ENCODE measurements at places on chromosomes 1 and 21.

- no peak for DNase-seq
Measured at GRCh38 chr21:35850029-35850428, 210.3 kb downstream of the SETD4 start.

- no peak for DNase-seq
Measured at GRCh38 chr21:37166733-37167132, 93.7 kb downstream of the TTC3 start.

GRCh38 chr1:23581219-23581618 is 21.9 kb upstream of the ID3 start:
- DNase-seq, result no peak

GRCh38 chr21:25788677-25789076 is 53.9 kb downstream of the GABPA start:
- no peak for DNase-seq

GRCh38 chr21:36745459-36745858 is 46.5 kb downstream of the SIM2 start:
- DNase-seq, result no peak

DNA sequence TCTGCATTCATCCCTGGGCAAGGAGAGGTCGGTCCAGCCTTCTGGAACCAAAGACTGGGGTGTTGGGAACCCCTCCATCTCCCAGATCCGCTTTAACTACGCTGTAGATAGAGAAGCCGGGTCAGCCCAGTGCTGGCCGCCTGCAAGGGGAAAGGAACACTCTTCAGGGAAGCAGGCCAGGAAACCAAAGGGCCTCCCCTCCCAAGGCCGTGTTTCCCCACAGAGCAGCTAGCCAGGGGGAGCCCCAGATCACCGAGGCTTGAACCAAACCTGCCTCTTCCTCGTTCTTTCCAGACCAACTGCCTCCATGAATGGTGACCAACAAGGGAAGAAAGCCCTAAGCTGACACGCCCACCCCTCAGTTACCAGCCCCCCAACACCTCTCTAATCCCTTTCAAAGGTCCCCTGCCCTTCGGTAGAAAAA is 1.2 kb upstream of the CHD5 start:
- DNase-seq, result no peak

DNA sequence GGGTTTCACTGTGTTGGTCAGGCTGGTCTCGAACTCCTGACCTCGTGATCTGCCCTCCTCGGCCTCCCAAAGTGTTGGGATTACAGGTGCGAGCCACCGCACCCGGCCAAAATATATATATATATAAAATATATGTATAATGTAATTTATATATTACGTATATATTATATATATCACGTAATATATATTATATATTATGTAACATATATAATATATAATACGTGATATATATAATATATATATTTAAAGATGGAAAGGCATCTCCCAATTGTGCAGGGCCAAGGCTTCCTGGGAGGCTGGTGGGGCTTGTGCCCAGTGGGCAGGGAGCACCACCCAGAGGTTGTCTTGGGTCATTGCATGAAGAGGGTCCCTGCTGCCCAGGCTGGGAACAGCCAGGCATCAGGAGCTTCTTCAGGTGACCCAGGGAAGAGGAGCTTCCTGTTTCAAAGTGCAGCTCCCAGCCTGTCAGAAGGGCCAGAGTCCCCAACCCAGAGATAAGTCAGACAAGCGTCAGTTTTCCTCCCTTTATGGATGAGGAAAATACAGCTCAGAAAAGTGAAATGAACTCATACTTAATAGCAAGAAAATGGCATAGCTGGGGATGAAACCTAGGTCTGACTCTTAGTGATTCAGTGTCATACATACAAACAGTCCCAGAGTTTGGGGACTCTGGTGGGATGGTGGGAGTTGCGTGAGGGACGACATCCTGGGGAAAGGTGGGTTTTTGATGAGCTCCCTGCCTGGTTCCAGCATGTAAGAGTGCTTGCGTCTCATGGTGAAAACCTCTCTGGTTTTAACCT is 12.0 kb downstream of the UBE2Q1 start:
- no peak for DNase-seq

DNA sequence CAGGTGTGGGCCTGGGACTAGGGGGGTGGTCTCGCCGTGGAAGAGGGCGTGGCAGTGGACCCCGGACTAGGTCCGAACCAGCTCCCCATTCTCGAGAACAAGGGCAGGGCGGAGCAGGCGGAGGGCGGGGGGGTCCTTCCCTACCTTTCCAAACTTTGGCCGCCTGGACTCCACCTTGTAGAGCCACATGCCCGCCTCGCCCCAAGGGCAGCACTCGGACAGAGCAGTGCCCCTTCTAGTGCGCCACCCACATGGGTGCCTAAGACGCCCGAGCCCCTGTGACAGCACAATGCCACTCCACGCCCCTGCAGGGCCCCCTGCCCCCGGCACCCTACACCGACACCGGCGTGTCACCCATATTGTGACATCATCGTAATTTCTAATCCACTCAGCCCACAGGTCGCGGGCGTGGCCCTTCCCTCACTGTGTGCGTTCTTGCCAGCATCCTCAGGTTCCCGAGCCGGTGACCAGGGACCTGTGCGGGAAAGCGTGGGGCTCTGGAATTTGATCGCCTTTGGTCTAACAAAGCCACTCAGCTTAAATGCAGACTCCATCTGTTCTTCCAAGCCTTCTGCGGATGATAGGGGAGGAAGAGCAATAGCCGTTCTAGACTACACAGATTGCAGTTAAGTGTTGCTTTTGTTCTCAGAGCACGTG is 553 bp upstream of the STMN1 start:
- no peak for DNase-seq

- no peak for DNase-seq
Measured at GRCh38 chr1:214451596-214451995, 99.8 kb downstream of the PTPN14 start.

DNA sequence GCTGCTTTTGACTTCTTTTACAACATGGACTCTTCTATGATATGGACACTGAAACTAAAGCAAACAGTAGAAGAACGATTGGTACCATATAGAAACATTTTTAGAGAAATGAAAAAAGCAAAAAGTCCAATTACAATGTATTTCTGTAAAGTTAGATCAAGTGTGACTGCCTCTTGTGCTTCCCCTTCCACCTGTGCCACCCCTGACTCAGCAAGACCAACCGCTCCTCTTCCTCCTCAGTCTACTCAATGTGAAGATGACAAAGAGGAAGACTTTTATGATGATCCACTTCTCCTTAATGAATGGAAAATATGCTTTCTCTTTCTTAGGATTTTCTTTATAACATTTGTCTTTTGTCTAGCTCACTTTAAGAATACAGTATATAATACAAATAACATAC is 66.9 kb downstream of the PHTF1 start:
- DNase-seq, result no peak

DNA sequence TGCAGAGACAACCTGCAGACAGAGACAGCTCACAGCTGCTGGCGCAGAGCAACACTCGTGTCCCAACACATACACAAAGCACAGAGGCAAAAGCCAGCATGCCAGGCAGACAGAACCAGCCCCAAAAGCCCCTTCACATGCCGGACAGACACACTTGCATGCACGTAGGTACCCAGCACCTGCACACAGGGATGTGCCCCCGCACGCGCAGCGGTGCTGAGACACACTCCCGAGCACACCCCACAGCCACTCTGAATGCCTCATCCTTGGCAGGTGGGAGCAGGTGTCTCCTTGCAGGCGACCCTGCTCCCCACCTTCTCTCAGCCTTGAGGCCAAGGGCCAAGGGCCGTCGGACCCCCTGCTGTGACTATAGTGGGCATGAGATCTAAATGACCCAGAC is 41.2 kb upstream of the ZC3H12A start:
- DNase-seq, result no peak

GRCh38 chr1:190373705-190374336 is 103.8 kb downstream of the BRINP3 start:
- DNase-seq, result no peak

- DNase-seq, result no peak
Measured at GRCh38 chr1:185215911-185216310, 58.9 kb downstream of the SWT1 start.

DNA sequence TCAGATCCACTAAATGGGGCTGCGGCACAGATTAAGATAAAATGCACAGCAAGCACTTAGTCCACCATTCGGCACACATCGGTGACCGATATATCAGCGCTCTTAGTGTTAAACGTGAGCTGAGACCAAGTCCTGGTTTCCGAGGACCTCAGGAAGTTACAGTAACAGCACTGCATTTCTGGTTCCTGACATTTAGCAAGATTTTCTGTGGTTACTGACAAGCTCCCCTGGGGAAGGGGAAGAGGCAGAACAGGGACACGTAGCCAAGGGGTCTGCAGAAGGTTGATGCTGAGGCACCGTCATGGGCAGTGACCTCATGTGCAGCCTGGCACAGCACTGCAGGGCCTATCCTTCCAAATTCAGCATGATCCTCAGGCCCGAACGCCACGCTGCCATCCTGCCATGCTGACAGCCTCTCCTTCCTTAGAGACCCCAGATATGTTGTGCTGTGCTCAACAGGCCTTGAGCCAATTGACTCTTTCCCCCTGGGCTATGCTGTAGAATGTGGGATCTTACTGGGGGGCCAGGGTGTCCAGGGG is 13.4 kb upstream of the PEF1 start:
- no peak for DNase-seq

DNA sequence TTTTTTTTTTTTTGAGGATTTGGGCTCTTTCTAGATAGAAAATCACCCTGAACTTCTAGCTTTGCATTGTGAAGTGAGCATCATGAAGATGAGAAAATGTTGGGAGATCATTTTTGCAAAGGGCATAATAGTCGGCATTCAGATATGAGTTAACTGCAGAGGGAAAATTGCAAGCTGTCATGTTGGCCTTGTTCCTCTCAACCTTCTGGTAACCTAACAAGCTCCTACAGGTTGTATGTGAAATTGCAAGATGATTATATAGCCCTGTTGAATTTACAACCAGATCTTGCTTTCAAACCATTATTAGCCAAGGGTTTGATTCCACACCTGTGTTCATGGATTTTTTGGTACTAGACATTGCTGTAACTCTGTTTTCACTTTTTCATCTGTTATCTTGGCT is 2.2 kb downstream of the ELOA start:
- no peak for DNase-seq

GRCh38 chr1:173295995-173296394 is 88.9 kb upstream of the TNFSF4 start:
- DNase-seq, result no peak

DNA sequence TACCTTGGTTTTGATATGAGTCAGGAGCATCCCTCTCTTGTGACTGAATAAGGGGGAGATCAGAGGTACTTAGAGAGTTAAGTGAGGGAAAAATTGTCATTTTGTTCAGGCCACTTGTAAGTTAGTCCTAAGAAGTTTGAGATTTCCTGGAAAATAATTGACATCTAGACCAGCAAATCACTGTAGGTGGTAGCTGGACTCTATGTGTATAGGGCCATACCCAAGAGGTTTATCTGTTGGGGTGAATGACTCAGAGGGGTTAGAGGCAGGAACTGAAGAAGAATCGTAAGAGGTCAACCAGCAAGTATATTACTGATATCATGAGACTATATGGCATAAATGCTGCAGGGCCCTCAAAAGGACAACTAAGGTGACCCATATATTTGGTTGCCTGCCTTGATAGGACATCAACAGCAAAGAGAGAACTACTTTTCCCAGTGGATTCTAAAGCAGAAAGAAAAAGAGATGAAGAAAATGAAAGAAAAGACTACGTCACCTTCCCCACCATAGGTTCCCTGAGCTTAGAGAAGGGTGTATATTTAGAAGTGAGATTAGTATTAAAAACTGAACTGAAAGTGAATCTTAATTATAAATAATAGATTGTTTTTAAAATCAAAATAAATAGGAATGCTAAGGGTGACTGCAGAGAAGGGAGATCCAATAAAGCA is 8.0 kb upstream of the RNPC3 start:
- no peak for DNase-seq

- DNase-seq, result no peak
Measured at GRCh38 chr1:81838600-81839218, 38.0 kb downstream of the ADGRL2 start.

GRCh38 chr1:155062702-155063411 is 683 bp upstream of the EFNA4 start:
- DNase-seq, result peak; percentile 52

GRCh38 chr1:93740601-93741031 is 59.0 kb upstream of the BCAR3 start:
- no peak for DNase-seq

- DNase-seq, result no peak
Measured at GRCh38 chr1:38962113-38962512, 20.5 kb upstream of the RHBDL2 start.

GRCh38 chr1:226309398-226310244 is 657 bp upstream of the LIN9 start:
- peak; percentile 31 for DNase-seq

- DNase-seq, result peak; percentile 61
Measured at GRCh38 chr1:48697066-48697707, 79.5 kb downstream of the BEND5 start.

DNA sequence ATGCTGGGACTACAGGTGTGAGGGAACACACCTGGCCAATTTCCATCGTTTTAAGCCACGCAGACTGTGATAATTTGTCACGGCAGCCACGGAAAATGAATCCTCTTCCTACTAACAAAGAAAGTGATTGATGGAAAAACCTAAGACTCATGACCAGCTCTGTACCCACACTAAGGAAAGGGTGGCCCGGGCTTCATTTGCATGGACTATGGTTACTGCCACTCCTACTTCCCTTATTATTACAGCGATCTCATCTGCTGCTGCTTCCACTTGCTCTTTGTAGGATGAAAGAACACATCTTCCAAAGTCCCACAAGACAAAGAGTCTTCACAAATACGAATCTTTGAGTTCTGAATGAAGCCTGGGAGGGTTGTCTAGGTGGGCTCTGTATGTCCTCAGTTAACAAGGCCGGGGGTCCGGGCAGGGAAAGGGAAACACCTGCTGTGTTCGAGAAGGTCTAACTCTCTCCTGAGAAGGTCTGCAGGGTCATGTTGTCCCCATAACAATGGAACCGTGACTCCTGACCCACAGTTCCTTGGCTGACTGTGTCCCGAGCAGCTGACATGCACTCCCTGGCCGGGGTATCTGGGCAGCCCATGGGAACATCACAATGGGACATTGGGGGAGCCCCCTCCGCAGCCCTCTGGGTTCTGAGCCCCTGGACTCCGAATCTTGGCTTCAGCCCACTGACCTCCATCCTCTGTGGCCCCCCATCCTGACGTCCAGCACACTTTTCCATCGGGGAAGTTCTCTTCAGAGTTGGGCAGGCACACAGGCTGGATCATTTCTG is 13.3 kb upstream of the TFF1 start:
- no peak for DNase-seq

DNA sequence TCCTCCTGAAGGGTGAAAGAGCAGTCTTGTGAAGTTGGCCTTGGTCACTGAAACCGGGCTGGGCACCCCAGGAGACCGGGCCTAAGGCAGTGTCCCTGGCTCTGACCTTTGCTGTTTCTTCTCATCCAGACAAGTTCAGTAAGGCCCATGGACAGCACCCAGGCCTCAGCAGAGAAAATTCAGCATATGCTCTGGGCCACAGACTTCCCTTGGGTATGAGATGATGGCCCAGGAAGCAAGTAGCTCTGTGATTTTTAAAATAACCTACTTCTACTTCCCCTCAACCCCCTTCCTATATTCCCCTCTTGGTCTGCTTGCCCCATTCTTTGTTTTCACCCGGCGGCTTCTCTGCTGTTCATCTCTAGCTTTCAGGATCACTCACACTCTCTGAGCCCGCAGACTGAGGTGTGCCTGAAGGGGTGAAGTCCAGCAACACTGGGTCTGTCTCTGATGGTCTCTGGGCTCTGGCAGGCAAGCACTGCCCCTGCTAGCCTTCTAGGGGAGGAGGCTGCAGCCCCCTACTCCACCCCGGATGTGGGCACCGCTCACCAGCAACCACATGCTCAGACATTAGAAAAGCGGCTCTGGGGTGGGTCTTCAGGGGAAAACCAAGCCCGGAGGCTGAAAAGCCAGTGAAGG is 2.9 kb upstream of the GPR25 start:
- DNase-seq, result no peak

- DNase-seq, result no peak
Measured at GRCh38 chr1:26858160-26858559, 4.8 kb upstream of the SFN start.

Data from stimulated activated CD4-positive, alpha-beta T cell treated with anti-CD3 and anti-CD28 coated beads, Interleukin-12 subunit alpha, Interleukin-12 subunit beta, amount 100 ng/mL, for 24 hours (primary cell).